ENCODE measurements at places on chromosomes 16 and 17.
A peak's percentile ranks its signal among the peaks of the same experiment; 100 is the strongest.

DNA sequence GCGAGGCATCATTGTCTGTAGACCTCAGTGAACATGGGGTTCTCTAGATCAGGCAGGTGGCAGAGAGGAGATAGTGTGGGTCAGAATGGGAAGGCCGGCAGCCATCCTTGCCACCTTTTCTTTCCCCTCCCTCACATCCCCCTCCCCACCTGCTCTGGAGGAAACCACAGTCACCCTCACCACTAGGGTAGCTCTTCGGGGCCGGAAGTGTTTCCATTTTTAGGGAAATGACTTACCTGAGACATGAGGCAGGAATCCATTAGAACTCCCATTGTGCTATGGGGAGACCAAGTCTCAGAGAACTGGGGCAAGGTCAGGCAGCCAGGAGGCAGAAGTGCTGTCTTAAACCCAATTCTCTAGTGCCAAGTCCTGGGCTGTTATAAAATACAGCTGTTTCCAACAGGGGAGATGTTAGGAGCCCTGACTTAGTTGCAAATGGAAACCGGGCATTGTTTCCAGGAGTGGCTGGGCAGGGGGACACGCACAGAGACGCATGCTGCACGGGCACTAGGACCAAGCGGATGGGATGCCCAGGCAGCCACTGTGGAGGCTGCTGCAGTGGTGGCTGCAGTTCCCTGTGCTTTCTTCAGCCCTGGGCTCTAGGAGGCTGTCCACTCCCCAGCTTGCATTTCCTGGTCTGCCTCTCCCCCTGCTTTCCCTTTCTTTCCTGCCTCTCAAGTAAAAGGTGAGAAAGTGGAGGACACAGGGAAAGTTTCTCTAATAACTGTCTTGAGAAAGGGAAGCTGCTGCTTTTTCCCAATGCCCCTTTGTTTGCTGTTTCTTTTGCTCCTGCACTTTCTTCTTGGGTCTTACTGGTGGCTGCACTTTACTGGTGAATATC, 2.8 kb downstream of the HAS3 start:
- DNase-seq = no peak

- no peak for DNase-seq
Measured at GRCh38 chr16:87417528-87417910, 25.4 kb downstream of the MAP1LC3B start.

DNA sequence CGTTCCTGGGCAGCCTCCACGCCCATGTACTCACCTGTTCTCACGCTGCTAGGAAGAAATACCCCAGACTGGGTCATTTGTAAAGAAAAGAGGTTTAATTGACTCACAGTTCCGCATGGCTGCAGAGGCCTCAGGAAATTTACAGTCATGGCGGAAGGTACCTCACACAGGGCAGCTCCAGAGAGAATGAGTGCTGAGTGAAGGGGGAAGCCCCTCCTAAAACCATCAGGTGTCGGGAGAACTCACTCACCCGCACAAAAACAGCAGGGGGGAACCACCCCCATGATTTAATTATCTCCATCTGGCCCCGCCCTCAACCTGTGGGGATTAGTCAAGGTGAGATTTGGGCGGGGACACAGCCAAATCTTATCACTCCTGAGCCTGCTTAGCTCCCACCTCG, 18.2 kb downstream of the RAB40C start:
- DNase-seq = no peak

DNA sequence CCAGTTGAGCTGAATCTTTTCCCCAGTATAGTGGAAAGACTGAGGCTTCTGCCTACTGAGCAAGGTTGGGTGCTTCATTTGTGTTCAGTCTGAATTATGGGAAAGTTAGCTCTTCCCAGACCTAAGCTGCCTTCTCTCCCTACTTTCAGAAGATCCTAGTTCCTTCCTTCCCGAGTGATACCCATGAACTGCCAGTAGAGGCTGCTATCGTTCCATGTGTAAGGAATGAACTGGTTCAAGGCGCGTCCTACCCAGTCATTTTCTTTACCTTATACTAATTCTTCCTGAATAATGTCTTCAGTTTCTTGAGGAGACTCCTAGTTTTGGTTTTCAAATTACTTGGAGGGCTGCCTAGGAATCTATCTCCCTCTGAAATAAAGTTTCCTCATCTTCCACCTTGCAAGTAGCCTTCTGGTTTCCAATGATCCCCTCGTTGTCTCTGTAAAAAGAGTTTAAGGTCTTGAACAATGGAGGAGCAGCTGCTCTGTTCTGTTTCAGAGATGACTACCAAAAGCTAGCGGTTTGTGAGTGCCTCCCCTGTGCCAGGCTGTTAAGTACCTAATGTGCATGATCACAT, 934 bp upstream of the AOC2 start:
- DNase-seq = no peak

GRCh38 chr17:13947499-13947898, 121.8 kb upstream of the COX10 start:
- no peak for DNase-seq

GRCh38 chr16:8866884-8867215, 2.0 kb downstream of the CARHSP1 start:
- no peak for DNase-seq

DNA sequence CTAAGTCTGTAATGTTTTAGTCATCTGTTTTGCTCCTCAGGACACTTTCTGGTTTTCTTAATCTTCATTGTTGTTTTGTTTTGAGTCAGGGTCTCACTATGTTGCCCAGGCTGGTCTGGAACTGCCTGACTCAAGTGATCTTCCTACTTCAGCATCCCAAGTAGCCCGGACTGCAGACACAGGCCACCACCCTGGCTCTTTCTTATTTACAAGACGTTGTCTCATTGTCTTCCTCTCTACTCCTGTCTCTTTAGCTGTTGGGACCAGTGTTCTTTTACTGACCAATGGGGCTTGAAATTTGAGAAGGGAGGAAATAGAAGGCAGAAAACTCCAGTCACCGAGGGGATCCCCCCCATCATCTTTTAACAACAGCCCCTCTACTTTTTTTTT, 1.2 kb downstream of the SCPEP1 start:
- DNase-seq = no peak

DNA sequence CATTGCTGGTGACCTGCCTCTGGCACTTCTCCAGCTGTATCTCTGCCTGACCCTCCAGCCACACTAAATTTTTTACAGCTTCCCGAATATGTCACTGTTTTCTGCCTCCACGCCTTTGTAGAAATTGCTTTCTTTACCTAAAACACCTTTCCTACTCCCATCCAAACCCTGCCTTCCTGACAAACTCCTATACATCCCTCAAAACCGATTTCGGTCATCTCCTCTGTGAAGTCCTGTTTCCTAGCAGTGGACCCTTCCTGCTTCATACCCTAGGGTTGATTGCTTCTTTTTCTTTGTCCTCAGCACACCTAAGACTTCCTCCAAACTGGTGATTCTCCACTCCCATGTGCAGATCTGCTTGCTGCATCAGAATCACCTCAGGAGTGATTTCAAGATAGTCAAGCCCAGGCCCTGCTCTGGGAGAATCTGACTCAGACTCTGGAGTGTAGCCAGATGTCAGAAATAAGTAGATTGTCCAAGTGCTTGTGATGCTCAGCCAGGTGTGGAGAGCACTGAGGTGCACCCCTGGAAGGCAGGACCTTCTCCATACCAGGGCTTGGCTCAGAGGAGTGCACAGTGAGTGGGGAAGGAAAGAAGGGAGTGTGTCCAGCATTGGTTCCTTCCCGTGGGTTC, 184.2 kb downstream of the COPRS start:
- DNase-seq = no peak

DNA sequence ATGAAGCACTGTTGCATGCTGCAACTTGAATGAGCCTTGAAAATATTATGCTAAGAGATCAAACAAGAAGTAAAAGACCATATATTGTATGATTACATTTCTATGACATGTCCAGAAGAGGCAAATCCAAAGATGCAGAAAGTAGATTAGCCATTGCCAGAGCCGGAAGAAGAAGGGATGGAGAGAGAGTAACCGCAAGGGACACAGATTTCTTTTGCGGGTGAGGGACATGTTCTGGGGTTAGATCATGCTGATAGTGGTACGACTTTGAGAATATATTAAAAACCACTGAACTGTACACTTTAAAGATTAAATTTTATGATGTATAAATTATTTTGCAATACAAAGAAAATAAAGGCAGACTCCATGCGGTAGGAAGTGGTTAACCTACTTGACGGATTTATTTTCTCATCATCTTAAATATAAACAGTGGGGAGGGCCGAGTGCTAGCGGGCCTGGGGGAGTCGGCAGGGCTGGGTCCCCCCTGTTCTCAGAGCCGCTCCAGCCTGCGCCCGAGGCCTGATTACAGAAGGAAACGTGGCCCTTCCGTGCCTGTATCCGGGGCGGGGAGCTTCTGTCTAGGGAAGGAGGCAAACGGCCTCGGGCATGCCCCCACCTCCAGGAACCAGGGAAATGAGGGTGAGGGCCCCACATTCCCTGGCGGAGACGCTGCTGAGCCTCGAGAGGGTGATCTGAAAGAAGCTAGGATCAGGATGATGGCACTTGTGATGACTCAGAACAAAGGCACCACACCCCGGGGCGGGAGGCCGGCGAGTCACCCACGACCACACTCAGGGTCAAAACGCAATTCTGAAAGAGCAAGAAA, 48.0 kb downstream of the SHCBP1 start:
- DNase-seq = no peak

DNA sequence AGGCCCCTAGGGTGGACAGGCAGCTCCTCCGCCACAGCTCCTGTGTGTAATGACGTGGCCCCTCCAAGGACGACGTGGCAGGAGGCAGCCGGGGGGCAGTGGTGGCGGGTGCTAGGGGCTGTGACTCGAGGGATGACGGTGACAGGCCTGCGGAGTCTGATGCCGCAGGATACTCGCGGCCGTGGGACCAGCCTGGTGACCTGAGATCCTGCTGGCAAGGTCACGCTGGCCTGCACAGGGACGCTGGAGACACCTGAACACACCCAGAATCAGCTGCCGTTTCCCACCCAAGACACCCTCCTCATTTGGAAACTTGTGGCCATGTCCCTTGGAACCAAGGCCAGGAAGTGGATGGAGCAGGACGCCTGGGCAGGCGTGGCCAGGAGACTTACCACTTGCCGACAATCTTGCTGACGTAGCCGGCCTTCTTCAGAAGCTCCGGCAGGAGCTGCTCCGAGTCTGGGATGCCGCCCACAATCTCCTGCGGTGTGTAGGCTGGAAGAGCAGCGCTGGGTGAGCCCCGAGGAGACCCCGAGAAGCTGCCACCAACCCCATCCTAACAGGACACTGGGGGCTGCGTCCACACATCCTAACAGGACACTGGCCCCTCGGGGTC, 16.0 kb downstream of the GALNS start:
- no peak for DNase-seq

DNA sequence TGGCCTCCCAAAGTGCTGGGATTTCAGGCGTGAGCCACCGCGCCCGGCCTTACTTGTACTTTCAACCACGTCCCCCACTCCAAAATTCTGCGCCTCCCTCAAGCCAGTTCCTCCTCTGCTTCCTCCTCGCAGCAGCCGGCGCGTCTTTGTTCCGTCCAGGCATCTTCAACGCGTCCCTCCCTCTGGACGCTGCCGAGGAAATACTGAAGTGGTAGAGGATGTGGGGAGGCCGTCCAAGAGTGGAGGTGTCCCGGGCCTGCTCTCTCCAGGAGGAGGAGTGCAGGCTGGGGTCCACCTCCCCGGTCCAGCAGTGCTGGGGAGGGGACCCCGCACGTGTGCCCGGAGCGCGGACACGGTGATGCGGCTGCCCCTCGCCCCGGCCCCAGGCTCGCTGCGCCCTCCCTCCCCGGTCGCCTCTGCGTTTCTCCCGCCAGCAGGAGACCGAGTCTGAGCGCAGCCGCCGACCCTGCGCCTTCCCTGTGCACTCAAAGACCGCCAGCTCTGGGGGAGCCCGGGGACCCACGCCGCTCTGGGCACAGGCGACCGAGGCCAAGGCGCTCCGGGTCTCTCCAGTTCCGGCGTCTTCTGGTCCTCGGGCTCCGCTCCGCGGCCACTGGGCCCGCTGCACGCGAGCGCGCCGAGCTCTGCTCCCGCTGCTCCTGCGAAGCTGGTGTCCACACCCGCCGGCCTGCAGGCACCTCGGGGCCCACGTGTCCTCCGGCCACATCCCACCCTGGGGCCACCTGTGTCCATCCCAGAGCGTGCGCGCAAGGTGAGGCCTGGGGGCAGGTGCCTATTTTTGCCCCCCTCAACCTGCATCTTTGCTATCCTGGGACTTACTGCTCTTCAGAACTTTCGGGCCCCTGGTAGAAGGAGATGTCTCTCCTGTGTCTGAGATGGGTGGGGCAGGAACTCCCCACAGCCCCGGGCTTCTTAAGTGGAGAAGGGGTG, 31.7 kb downstream of the OSBPL7 start:
- DNase-seq = peak; percentile 54

GRCh38 chr17:43220511-43221125, 7.8 kb downstream of the CCDC200 start:
- DNase-seq = no peak

GRCh38 chr17:77416105-77416713, 275.4 kb downstream of the SEC14L1 start:
- DNase-seq = no peak

GRCh38 chr16:47779201-47780016, 318.3 kb downstream of the PHKB start:
- no peak for DNase-seq

- peak; percentile 70 for DNase-seq
Measured at GRCh38 chr17:18981642-18982424, 22.7 kb downstream of the FAM83G start.

GRCh38 chr17:42389135-42389417, 834 bp upstream of the STAT3 start:
- DNase-seq = no peak

GRCh38 chr17:46061435-46061834, 62.4 kb downstream of the STH start:
- no peak for DNase-seq

DNA sequence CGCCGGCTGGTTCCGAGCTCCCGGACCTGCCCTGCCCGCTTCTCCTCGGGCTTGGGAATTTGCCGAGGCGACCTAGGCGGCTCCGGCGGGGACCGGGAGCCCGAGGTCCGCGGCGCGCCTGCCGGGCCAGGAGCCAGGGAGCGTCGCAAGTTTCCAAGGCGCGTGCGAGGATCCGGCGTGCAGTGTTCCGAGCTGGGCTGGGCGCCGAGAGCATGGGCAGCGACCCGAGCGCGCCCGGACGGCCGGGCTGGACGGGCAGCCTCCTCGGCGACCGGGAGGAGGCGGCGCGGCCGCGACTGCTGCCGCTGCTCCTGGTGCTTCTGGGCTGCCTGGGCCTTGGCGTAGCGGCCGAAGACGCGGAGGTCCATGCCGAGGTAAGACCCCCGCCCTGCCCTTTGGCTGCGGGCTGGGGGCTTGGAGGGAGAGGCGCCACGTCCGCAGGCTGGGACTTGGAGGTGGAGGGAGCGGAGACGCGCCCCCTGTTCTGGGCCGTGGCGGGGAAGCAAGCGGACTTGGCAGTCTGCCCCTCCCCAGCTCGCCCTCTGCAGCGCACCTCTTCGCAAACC, 668 bp downstream of the MMP15 start:
- DNase-seq = no peak

- no peak for DNase-seq
Measured at GRCh38 chr17:8354236-8354635, 14.6 kb downstream of the ODF4 start.

All from SW 1271 (cell line).